ENCODE measurements at places on chromosomes 3 and 15.

DNA sequence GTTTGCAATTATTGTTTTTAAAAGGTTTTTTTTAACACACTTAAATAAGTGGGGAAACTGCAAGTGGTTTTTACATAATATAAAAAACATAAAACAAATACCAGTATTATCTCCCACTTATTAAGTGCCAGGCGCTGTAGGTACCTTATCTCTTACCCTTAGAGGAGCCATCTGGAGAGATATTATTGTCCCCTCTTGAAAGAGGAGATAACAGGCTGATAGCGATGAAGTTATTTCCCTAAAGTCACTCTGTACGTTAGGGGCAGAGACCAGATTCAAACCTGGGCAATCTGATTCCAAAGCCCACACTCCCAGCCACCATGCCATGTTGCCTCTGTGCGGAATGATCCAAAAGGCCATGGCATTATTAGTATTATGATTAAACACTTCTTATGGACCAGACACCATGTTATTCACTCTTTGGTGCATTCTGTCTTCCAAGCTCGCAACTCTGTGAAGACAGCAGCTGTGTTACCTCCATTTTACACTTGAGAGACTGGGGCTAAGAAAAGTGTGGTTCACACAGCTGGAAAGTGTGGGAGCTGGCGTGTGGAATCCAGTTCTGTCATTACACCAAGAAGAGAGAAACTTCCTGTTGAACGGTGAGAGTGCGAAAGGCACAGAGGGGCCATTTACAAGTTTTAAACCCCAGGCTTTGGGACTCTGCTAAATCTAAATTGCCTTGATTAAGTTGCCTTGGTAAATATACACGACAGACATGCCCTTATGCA is 79.9 kb upstream of the MITF start:
- no peak for DNase-seq

GRCh38 chr3:84536916-84537315 is 421.9 kb upstream of the CADM2 start:
- DNase-seq: no peak

- no peak for DNase-seq
These were observed 101.8 kb downstream of the NFKBIZ start for GRCh38 chr3:101950985-101951733.

DNA sequence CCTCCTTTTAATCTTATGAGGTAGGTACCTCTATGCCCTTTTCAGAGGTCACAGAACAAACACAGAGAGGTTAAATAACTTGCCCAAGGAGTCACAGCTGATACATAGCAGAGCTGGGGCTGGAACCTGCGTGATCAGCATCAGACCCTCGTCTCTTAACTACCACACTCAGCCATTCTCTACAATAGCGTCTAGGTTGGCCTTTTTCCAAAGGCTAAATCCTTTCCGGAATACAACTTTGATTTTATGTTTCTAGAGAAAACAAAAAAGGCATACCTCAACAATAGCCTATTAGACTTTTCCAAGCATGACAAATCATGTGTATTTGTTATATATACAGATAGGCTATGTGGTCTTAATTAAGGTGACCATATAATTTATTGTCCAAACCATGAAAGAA is 187.2 kb downstream of the RORA start:
- DNase-seq: no peak

DNA sequence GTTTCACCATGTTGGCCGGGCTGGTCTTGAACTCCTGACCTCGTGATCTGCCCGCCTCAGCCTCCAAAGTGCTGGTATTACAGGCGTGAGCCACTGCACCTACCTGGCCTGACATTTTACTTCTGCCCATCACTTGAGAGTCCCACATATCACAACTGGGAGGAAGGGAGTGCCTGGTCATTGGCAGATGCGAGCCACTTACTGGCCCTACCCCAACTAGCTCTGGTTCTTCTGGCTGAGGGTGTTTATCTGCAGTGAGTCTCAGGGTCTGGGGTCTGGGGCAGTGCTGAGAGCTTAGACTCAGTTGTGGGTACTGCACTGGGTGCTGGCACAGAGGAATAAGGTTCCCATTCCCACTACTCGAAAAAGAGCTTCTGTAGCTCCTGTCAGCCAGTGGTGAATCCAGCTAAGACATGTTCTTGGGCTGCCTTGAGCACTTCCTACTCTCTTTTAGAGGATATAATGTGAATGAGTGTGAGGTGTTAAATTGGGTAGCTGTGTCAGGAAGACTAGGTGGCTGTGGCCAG is 30.2 kb downstream of the DAG1 start:
- no peak for DNase-seq

GRCh38 chr3:72660270-72661114 is 187.8 kb downstream of the SHQ1 start:
- peak; percentile 10 for DNase-seq

- DNase-seq: no peak
These were observed 102.6 kb upstream of the GAP43 start for GRCh38 chr3:115520651-115521245.

GRCh38 chr3:51955893-51956770 is 951 bp downstream of the GPR62 start:
- DNase-seq: no peak

- DNase-seq: no peak
These were observed 154.6 kb downstream of the B3GALNT1 start for GRCh38 chr3:160950542-160950941.

GRCh38 chr3:189512821-189513220 is 118.4 kb upstream of the TP63 start:
- DNase-seq: no peak

DNA sequence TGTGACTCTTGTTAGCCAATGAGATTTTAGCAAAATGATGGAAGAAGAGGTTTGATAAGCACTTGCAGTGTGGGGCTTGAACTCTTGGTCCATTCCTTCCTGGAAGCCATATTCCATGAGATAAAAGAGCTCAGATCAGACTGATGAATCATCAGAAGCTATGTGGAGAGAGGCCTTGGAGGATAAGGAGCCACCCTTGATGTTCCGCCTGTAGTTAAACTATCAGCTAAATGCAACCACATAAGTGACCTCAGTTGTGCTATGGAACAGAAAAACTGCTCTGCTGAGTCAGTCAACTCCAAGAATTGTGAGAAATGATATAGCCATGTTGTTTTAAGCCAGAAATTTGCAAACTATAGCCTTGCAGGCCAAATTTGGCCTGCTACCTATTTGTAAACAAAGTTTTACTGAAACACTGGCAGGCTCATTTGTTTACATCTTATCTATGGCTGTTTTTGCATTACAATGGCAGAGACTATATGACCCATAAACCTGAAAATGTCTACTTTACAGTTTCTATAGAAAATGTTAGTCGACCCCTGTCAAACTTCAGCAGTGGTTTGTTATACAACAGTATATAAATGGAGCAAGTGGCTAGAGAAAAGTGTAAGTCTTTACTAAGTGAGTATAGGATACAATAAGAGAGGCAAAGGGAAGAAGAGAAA is 27.6 kb upstream of the GAP43 start:
- DNase-seq: no peak

GRCh38 chr15:34119291-34119690 is 17.4 kb downstream of the PGBD4 start:
- no peak for DNase-seq

GRCh38 chr3:29153811-29154210 is 127.1 kb upstream of the RBMS3 start:
- DNase-seq: no peak

GRCh38 chr3:134823679-134824078 is 28.6 kb downstream of the EPHB1 start:
- no peak for DNase-seq

- DNase-seq: no peak
These were observed 156.2 kb downstream of the PLCL2 start for GRCh38 chr3:17040990-17041377.

All from T1000 (cell line).